ENCODE measurements at places on chromosomes 2 and 18. TPM values are rescaled to one million over a fixed set of nuclear protein-coding genes. Genes with fewer than 3 reads are reported as not detected.

Gene TPO
- total RNA-seq = not detected

Gene NAT8
- total RNA-seq = not detected

- H3K27me3 ChIP-seq = no peaks in the 10 kb centered on the region
- no peaks in the 10 kb centered on the region for H3K36me3 ChIP-seq
- H3K4me3 ChIP-seq = no peak overlapping the region
- H3K4me1 ChIP-seq = peaks cover 30% of the 10 kb centered on the region
Measured at GRCh38 chr2:178258916-178259315, 64.6 kb downstream of the OSBPL6 start.

- no peak for DNase-seq
- H3K4me1 ChIP-seq = no peaks in the 10 kb centered on the region
- H3K27me3 ChIP-seq = peaks cover 12% of the 10 kb centered on the region
- no peaks in the 10 kb centered on the region for H3K36me3 ChIP-seq
- no peak overlapping the region for H3K4me3 ChIP-seq
Measured at GRCh38 chr2:156845806-156846558, 409.8 kb downstream of the GPD2 start.

GRCh38 chr2:59900728-59901452 lies 652.6 kb downstream of the BCL11A start:
- H3K4me1 ChIP-seq = no peaks in the 10 kb centered on the region
- peaks cover 3% of the 10 kb centered on the region for H3K27me3 ChIP-seq
- H3K27ac ChIP-seq = no peak overlapping the region
- H3K4me3 ChIP-seq = no peak overlapping the region

Gene GMCL1
- 13.6 TPM for total RNA-seq

Measured in chondrocyte (in vitro differentiated cells).